ENCODE measurements at places on chromosomes 7 and 10.

DNA sequence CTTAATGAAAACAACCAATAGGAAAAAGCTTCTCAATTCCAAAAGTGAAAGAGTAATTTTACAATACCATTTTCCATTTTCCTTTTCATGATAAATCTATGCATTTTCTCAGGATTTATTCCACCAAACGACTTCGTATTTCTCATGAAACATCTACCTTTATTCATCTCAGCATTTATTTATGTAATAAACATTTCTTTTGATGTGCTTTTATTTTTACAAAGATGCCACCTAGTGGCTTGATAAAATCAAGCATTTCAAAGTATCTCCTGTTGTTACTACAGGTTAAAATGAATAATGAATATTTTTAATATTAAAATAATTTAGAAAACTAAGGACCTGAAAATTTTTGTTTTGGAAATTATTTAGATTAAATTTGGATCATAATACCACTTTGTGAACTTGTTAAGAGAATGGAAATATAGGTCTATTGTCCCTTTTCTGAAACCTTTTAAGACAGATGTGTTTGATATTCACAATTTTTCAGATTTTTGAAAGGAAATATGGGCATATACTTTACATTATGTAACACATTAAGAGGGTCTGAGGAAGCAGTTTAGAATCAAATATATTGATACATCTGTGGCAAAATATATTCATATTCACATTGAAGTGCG lies 2.7 kb upstream of the IQUB start:
- DNase-seq, result no peak

DNA sequence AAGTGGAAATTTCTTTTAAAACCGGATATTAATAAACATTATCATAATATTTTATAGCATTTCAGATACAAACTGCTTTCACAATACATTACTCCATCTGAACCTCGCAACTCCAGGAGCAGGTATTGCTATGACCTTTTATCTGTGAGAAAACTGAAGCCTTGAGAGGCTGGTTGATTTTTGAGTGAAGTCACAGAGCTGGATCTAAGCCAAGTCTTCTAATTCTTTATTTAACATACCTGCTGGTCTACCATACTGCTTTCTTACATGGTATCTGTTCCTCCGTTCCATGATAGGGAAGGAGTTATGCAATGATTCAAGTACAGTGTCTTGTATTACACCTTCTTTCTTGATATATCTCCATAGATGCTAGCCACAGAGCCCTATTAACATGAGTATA lies 37.4 kb upstream of the ITGB8 start:
- no peak for DNase-seq

GRCh38 chr7:75977743-75978142 lies 16.7 kb downstream of the TMEM120A start:
- DNase-seq, result no peak

GRCh38 chr7:81419731-81420130 lies 350.1 kb downstream of the HGF start:
- DNase-seq, result no peak

DNA sequence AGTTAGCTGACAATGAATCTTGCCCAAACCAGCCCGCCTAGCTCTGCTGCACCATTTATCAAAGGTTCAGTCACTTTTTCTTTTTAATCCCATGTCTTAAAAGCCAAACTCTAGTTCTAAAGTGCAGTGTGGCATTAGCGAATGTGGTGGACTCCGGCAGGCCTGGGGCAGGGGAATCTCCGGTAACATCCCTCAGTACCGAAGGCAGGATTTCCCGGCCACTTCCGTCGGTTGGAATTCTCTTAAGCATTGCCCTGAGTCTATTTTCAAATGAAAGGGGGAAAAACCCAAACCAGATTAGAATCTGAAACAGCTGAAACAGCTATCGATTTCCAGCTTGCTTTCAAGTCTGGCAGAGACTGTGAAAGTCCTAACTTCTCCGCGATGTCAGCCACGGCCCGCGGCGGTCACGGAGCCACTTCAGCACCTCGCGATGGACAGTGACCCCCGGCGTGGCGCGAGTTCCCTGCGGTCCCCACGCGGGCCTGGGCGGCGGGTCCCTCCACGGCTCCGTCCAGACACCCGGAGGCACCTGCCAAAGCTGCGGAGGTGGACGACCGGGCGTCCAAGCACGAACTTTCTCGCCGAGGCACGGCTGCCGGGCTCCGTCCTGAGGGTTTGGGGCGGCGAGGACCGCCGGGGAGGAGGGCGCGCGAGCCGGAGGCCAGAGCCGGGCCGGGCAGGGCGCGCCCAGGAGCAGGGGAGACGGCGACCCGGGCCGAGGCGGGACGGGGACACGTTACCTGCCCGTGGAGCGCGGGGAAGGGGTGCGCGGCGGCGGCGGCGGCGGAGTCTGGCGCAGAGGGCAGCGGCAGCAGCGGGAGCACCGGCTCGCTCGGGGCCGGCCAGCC lies 745 bp downstream of the TCERG1L start:
- no peak for DNase-seq

GRCh38 chr10:4639960-4640359 lies 186.0 kb upstream of the AKR1E2 start:
- DNase-seq, result no peak

GRCh38 chr7:83130191-83130590 lies 32.5 kb downstream of the PCLO start:
- DNase-seq, result no peak

GRCh38 chr10:10259013-10259412 lies 758.7 kb upstream of the CELF2 start:
- no peak for DNase-seq

GRCh38 chr10:76649723-76650127 lies 987.9 kb downstream of the KCNMA1 start:
- no peak for DNase-seq

DNA sequence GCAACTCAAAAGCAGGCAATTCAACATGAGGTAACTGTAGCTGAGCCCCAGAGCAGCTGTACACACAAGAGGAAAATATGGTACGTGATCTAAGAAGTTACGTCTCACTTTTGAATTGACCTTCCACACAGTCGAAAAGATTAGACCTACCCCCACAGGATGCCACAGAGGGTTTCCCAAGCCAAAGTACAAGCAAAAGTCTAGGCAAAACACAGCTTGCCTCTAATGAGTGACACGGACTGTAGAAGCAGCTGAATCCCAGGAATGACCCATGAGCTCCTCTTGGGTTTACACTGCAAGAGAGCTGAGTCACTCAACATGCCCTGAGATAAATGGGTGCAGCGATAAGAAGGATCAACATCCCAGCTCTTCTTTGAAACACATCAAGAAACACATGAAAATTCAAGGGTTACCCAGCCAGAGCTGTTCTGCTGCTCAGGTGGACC lies 9.8 kb downstream of the CREB3L2 start:
- no peak for DNase-seq

- DNase-seq, result no peak
Observed at GRCh38 chr10:14787938-14788337, 13.2 kb upstream of the FAM107B start.

GRCh38 chr10:97820096-97820704 lies 29.4 kb upstream of the GOLGA7B start:
- no peak for DNase-seq

All from HCT116 (cell line).